Stimulated activated naive CD8-positive, alpha-beta T cell treated with anti-CD3 and anti-CD28 coated beads, Interleukin-15, amount 100 ng/mL, for 72 hours (primary cell): ENCODE measurements at places on chromosomes 3 and 15.

DNA sequence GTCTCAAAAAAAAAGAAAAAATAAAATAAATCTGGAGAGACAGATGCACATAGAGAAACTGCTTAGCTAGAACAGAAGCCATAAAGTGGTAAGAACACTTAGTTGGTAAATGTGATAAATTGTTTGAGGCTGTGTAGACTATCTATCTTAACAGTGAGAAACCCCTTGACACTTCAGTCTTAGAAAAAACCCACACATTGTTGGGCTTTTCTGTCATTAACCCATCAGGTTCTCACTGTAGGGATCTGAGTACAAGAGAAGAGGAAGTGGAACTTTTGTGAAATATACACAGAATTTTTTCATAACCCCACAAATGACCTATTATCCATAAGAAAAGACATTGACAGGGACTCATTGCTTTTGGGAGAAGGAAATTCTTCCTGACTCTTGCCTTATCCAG is 24.4 kb downstream of the TP63 start:
- no peak for DNase-seq

- DNase-seq: no peak
Observed at GRCh38 chr3:25468866-25469319, 40.8 kb downstream of the RARB start.

DNA sequence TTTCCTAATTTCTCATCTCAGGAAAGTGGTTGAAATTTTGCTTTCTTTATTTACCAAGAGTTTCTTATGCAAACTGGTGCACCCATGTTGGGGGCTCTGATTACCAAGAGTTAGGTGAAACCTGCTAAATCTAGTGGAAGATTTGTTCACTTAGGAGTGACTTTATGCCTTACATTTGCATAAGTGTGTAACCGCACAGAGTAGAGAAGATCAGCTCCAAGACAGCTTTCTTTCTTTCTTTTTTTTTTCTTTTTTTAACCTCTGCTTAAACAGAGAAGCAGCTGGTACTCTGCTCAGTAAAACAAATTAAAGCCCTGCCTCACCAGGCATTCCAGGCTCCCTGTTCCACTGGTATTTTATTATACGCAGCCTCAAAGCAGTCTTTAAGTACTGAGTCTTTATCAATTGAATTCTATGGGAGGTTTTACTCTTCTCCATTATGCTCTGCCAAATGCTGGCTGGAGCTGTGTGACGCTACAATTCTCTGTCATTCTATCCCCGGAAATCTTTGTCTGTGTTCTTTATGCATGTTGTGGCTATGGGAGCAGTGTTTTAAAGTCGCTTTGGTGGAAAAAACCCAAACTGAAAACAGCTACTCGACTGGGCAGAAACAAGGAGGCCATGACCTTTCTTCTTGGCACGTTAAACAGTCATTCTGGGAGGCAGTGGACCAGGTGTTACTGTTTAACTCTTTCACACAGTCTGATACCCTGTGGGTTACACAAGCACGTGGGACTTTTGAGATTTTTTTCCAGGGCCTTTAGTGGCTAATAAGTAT is 55.2 kb upstream of the GBE1 start:
- DNase-seq: peak; percentile 9

GRCh38 chr3:173761161-173761560 is 363.6 kb downstream of the NLGN1 start:
- no peak for DNase-seq

- no peak for DNase-seq
Observed at GRCh38 chr15:25331860-25332259, 107.0 kb downstream of the UBE3A start.

- no peak for DNase-seq
Observed at GRCh38 chr3:61719278-61719977, 158.1 kb downstream of the PTPRG start.

GRCh38 chr15:42511007-42511391 is 15.6 kb downstream of the SNAP23 start:
- DNase-seq: no peak

DNA sequence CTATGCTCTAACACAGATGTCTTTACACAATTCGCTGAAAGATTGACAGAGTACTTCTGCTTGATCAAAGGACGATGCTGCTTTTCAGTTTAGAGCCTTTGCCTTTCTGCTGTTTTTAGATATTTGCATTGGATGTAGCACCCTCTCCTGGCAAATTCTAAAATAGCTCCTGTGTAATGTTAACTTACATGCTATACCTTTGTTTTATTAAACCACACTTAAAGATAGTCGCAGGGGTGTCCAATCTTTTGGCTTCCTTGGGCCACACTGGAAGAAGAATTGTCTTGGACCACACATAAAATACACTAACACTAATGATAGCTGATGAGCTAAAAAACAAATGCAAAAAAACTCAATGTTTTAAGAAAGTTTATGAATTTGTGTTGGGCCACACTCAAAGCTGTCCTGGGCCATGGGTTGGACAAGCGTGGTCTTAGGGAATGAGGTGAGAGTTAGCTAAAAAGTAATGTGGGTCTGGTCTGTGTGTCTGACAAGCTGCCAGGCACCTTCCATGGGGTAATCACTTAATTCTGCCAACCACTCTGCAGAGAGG is 62.9 kb downstream of the ATG7 start:
- DNase-seq: peak; percentile 22

GRCh38 chr15:67550522-67550921 is 8.0 kb downstream of the MAP2K5 start:
- DNase-seq: no peak

GRCh38 chr3:38829404-38829803 is 13.4 kb upstream of the SCN10A start:
- DNase-seq: no peak
